Kidney capillary endothelial cell (primary cell): ENCODE measurements at places on chromosomes 16 and 17.

GRCh38 chr17:65527381-65527780 is 34.1 kb downstream of the AXIN2 start:
- no peak for DNase-seq

DNA sequence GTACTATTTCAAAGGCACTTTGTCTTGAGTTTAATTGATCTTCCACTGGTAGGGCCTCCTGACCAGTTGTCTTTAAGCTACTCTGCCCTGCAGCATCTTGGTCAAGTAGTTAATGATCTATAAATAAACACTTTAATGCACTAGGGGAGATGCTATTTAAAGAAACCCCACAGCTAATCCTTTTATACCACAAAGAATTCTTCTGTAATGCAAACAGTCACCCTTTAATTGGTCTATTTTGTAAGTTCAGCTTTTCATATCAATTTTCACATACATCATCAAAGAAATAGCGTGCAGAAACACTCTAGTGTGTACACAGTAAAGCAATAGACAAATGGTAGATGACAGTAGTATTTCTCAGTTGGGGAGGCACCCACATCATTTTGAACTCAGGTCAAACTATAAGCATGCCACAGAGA is 70.3 kb downstream of the PMP22 start:
- DNase-seq = no peak

DNA sequence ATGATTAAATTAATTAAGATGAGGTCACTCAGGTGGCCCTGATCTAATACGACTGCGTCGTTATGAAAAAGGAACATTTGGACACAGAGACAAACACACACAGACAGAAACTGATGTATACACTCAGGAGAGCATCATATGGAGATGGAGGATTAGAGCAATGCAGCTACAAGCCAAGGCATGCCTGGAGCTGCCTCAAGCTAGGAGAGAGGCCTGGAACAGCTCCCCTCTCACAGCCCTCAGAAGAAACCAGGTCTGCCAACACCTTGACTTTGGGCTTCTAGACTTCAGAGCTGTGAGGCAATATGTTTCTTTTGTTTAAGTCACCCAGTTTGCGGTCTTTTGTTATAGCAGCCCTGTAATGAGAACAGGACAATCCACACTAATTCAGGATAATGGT is 318.9 kb downstream of the HS3ST3B1 start:
- no peak for DNase-seq

- no peak for DNase-seq
Observed at GRCh38 chr16:81705261-81705660, 73.8 kb upstream of the PLCG2 start.

- no peak for DNase-seq
Observed at GRCh38 chr16:9946022-9946720, 236.1 kb downstream of the GRIN2A start.

GRCh38 chr17:44416558-44417289 is 27.3 kb upstream of the ITGA2B start:
- DNase-seq = no peak

- no peak for DNase-seq
Observed at GRCh38 chr16:15950161-15950854, 892 bp downstream of the ABCC1 start.

DNA sequence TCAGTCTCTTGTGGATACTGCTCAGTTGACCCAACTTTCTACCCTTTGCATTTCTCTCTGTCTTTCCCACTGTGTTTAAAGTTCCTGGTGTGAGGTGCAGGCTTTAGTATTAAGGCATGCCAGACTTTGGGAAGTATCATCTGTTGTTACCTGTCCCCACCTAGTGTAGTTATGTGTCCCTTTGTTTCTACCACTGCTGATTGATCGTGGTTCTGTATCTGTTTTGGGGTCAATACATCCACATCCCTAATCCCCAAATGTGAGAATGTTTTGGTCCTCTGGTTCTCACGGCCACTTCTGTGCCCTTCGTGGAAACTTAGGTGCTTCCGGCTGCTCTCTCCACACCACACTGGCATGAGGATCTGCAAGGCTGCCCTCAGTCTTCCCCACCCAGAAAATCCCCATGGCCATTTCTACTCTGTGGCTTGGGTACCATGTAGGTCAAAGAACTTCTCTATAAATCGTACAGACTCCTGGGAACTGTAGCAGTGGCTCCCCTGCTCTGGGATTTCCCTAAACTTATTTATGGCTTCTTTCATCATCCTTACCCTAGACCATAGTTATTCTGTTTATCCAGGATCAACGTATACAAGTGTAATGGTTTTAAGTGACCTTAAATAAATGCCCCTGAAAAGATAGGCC is 443.2 kb downstream of the XYLT1 start:
- no peak for DNase-seq

DNA sequence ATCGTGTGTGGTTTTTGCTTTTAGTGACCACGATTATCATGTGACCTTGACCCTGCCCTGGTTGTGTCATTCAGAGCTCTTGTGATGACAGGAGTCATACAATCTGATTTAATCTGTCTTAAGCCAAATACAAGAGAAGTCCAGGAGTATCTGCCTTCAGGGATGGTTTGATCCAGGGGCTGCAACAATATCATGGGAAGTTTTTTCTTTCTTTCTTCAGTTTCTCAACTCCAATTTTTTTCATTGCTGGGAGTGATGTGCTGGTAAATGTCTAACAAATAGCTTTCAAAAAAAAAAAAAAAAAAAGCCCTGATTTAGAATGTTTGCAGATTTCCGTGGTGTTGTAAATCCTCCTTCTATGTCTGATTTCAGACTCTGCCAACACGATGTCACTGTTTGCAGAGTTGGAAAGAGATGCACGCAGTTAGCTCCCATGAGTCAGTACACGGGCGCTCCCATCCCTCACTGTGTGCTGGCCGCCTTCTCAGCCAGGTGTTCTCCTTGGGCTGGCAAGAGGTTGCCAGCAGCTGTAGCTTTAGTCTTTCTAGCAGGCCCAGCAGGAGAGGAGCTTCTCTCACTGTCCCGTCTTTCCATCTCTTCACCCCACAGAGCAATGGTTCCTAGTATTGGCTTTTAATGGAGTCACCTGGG is 229.7 kb downstream of the SNX29 start:
- DNase-seq = no peak

- peak; percentile 91 for DNase-seq
Observed at GRCh38 chr17:67441052-67441895, 64.2 kb downstream of the PITPNC1 start.

- DNase-seq = no peak
Observed at GRCh38 chr17:5122586-5123342, 6.9 kb downstream of the USP6 start.

DNA sequence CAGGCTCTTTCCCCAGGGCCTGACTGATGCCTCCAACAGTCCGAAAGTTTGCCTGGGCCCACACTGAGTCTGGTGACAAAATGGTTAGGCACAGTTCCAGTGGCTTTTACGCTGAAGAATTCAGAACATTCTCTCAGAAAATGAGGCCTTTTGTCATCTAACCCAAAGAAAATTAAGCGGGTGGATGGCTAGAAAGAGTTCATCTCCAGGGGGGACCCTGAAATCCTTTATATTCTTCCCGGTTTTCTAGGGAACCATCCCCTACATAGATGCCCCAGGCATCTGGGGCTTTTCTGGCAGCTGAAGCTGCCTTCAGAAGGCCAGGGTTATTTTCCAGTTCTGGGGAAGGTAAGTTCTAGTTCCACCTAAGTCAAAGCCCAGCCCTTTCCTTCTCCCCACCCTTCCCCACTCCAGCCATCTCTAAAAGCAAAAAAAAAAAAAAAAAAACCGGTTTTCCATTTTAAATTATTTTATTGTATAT is 2.2 kb downstream of the RASD1 start:
- no peak for DNase-seq

DNA sequence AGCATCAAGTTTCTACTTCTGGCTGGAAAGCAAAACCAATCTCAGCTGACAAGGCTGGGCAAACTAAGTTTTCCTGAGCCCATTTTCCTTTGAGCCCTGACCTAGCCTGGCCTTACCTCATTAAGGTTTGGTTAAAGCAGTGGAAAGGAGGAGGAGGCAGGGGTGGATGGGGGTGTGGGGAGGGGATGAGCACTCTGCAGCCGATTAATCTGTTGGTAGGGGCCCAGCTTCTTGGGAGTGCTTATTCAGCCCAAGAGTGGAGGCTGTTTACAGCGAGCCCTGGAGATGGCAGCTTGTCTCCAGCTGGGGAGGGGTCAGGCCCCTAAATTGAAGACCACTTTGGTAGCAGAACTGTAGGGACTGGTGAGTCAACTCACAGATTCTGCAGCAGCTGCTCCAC is 12.0 kb downstream of the SMCR8 start:
- no peak for DNase-seq

DNA sequence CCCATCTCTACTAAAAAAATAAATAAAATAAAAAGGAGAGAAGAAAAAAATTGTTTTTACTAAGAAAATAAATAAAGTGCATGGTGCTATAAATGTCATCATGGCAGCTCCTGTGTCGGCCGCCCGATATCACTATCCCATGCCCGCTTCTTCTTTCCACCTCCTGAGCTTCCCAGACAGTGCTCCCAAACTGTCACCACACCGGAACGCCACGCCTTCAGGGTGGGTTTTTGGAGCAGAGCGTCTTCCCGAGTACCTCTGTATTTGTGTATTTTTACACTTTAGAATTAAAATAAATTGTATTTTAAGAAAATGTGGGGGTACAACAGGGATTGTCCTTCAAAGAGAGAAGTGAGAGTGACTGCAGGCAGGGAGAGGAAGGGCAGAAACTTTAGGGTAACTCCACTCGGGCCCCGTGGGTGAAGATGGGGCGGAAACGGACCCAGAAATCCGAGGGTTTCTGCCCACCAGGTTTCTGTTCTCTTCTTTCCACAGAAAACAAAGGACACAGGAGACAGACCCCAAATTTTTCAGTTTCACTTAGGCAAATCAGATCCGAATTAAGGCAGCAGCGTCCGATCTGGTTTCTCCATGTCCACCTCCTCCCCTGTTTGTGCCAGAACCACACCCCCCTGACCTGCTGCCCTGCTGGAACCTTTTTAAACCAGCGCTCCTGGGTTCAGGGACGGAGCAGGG is 3.6 kb upstream of the ITGAX start:
- no peak for DNase-seq

- no peak for DNase-seq
Observed at GRCh38 chr16:23374721-23375510, 72.8 kb downstream of the SCNN1B start.

DNA sequence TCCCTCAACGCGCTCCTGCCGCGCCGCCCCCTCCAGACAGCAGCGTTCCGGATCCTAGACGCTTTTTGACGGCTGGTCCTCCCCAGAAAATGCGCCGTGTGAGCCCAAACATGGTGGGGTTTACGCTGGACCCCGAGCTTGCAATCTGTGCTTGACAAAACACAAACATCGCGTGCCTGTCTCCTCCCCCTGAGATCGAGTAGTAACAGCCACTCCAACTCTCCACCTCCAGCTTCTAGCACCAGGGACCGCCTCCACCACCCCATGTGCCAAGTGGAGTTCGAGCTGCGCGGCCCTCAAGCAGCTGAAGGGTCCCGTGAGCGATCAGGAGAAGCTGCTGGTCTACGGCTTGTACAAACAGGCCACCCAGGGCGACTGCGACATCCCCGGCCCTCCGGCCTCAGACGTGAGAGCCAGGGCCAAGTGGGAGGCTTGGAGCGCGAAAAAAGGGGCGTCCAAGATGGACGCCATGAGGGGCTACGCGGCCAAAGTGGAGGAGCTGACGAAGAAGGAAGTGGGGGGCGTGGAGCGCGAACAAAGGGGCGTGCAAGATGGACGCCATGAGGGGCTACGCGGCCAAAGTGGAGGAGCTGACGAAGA is 656 bp upstream of the GEMIN4 start:
- no peak for DNase-seq

GRCh38 chr17:4527566-4528125 is 27.5 kb downstream of the MYBBP1A start:
- DNase-seq = no peak

DNA sequence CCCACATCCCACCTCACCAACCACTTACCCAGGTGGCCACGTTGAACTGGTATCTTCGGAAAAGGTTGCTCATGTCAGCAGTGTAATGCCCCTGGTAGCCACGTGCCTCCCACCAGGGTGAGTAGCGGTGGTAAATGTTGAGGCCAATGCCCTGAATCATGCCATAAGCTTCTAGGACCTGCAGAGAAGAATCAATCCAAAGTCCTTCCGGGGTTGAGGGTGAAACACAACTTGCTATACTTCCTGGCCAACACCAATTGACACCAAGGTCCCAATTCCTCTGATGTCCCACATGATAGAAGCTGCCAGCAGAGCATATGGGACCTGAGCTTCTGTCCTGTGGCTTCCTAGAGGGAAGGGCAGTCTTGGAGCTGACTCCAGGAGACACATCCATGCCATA is 11.3 kb upstream of the CNOT1 start:
- DNase-seq = no peak

- no peak for DNase-seq
Observed at GRCh38 chr17:15321556-15322251, 19.7 kb downstream of the TEKT3 start.
